AG08395 (cell line): ENCODE measurements at places on chromosomes 1 and 21.
A peak's percentile ranks its signal among the peaks of the same experiment; 100 is the strongest.

GRCh38 chr1:20349971-20350370 lies 59.3 kb downstream of the VWA5B1 start:
- DNase-seq: no peak

DNA sequence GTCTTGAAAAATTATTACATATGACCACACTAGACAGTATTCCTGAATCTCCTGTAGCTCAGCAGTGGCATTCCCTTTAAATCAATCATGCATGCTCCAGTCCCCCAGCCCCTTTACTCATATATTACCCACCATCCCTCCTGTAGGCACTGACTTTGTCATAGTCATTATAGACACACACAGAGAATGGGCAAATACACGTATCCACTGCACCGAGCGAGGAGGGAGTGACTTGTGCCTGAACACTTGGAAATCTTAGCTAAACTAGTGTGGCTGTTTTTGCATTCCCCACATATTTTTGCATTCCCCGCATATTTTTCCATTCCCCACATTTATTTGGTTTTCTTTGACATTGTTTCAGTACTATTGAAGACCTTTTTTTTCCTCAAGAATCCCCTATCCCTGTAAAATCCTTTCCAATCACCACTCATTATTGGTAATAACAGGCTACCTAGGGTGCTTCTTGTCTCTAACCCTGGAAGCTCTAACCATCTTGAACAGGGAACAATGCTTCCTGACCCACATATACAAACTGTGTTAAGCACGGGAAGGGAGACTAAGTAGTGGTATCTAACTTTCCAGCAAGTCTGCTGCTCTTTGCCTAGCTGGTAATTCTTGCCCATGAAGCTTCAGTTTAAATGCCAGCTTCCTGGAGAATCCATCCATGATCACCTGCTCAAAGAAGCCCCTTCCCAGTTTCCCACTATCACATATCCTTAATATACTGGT lies 534.4 kb upstream of the CAMK1G start:
- peak; percentile 50 for DNase-seq

- DNase-seq: peak; percentile 71
Measured at GRCh38 chr1:209080170-209080781, 503.2 kb upstream of the CAMK1G start.

GRCh38 chr1:160538985-160539651 lies 16.1 kb upstream of the SLAMF6 start:
- no peak for DNase-seq

DNA sequence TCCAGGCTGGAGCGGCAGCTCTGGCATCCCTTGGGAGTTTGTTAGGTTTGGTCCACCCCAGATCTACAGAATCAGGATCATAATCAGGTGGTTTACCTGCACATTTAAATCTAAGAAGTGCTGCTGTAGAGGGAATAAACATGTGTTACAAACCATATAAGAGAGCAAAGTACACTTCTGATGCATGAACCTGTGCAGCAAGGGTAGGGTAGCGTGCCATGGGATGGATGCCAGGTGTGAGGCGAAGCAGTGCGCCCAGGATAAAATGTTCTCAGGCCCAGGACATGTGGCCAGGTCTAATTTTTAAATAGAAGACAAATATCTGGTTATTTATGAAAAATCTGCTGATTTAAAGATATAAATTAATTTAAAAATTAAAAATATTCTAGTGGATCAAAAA lies 308.8 kb upstream of the USP24 start:
- DNase-seq: no peak
